Epithelial cell of alveolus of lung (primary cell): ENCODE measurements at places on chromosomes 7 and 10. TPM values are rescaled to one million over a fixed set of nuclear protein-coding genes. Genes with fewer than 3 reads are reported as not detected.

Gene C10orf62
- not detected in 2 replicates for total RNA-seq

Gene SFRP4
- total RNA-seq, result 0.39 TPM in 1 of 2 replicates, not detected in the other

Gene UCN3
- not detected in 2 replicates for total RNA-seq

Gene EBF3
- 0.88 and 0.91 TPM in 2 replicates for total RNA-seq

Gene BPGM
- total RNA-seq, result 11.1 and 19.1 TPM in 2 replicates

Gene THSD7A
- 0.26 and 0.48 TPM in 2 replicates for total RNA-seq

Gene SPDYE1
- total RNA-seq, result not detected in 2 replicates
